ENCODE measurements at places on chromosomes 1 and 21.

DNA sequence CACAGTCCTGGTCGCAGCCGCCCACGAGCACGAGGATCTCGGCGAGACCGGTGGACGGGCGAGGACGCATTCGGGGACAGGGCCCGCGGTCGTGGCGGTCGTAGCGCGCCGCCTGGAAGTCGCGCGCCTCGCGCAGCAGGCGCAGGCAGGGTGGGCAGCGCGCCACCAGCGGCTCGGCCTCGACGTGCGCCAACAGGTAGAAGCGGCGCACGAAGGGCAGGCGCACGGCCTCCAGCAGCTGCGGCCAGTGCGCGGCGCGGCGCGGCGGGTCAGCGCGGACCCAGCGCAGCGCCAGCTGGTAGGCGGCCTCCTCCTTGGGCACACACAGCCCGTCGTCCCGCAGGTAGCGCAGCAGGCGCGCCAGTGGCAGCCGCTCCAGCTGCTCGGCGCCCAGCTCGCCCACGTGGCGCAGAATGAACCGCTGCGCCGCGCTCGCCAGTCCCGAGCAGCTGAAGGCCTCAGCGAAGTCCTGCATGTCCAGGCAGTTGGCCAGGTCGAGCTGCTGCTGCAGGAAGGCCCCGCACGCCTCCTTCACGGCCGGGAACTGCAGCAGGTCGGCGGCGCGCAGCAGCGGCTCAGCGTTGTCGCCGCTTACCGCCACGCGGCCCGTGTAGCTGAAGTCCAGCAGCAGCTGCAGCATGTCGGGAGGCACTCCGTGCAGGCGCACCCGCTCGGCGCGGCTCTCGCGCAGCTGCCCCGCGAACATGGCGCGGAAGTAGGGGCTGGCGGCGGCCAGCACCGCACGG is 573 bp downstream of the KLHL21 start:
- DNase-seq: peak; percentile 75

GRCh38 chr1:168110896-168111545 is 25.7 kb downstream of the GPR161 start:
- no peak for DNase-seq

GRCh38 chr1:23593042-23593521 is 33.8 kb upstream of the ID3 start:
- no peak for DNase-seq

DNA sequence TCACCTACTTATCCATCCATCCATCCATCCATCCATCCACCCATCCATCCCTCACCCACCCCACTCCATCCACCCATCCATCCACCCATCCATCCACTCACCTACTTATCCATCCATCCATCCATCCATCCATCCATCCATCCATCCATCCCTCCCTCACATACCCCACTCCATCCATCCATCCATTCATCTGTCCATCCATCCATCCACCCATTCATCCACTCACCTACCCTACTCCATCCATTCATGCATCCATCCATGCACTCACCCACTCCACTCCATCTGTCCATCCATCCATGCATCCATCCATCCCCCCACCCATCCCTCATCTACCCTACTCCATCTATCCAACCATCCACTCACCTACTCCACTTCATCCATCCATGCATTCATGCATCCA is 34.5 kb downstream of the DHRS3 start:
- no peak for DNase-seq

DNA sequence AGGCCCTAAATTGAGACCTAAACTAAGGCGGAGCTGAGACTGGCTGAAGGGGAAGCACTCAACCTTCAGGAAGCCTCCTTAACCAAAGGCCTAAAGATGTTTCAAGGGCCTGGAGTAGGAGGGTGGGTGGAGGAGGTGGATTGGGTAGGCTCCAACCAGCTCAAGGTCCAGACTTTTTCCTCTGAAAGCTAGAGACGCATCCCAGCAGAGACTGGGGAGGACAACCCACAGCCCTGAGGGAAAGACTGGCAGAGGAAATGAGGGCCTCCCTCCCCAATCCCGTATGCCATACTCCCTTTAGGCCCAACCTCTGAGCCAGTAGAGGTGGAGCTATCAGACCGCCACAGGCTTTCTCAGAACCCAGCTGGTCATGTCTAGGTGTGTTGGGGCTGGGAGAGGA is 1.1 kb downstream of the ECM1 start:
- DNase-seq: no peak

DNA sequence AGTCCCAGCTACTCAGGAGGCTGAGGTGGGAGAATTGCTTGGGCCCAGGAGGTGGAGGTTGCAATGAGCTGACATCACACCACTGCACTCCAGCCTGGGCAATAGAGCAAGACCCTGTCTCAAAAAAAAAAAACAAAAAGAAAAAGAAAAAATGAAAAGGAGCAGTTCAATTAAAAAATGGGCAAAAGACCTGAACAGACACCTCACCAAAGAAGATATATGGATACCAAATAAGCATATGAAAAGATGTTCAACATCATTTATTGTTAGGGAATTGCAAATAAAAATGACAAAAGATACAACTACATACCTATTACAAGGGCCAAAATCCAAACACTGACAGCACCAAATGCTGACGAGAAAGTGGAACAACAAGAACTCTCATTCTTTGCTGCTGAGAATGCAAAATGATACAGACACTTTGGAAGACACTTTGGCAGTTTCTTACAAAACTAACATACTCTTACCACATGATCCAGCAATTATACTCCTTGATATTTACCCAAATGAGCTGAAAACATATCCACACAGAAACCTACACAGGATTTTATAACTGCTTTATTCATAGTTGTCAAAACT is 28.7 kb upstream of the ATP5PO start:
- DNase-seq: no peak

DNA sequence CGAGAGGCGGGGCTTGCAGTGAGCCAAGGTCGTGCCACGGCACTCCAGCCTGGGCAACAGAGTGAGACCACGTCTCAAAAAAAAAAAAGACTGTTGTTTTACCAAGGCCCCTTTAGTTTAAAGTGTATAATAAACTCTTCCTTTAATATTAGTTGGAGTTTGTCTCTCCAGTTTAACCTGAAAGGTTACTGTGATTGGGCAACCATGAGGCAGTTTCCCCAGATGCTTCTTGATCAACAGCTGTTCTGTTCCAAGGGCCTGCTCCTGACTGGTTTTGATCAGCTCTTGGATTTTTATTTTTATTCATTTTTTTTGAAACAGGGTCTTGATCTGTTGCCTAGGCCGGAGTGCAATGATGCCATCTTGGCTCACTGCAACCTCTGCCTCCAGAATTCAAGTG is 18.1 kb upstream of the C2CD2 start:
- peak; percentile 27 for DNase-seq

DNA sequence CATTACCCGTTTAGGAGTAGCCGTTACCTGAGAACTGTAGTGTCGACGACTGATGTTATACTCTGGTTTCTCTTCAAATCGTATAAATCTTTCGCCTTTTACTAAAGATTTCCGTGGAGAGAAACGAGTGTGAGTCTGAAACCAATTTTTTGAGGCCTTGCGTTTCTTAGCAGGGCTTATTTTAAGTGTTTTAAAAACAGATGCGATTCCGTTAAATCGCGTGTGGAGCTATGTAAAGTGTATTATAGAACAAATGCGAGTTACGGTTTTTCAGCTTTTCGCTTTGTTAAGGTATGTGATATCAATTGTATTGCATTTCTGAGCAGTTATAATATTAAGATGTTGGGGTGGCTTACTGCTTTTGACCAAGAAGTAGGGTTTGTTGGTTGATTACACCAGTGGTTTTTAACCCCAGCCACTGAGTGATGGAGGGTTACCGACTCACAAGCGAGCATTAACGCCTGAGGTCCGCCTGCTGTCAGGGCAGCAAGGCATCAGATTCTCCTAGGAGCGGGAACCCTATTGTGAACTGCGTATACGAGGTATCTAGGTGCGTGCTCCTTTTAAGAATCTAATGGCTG is 18.0 kb downstream of the KIAA2013 start:
- DNase-seq: peak; percentile 88

DNA sequence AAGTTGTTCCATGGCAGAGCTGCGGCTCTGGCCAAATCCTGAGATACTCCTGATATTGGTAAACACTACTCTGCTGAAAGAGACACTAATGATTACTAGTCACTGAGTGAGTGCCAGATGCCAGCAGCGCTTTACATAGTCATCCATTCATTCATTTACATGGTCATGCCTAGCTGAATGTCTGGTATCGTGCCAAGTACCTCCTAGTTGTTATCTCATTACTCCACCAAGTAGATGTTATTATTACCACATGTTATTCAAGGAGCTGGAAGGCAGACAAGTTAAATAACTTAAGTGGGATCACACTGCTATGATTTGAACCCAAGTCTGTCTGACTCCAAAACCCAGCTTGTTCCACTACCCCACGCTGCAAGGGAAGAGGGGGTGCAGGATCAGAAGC is 4.7 kb downstream of the OLFML2B start:
- no peak for DNase-seq

DNA sequence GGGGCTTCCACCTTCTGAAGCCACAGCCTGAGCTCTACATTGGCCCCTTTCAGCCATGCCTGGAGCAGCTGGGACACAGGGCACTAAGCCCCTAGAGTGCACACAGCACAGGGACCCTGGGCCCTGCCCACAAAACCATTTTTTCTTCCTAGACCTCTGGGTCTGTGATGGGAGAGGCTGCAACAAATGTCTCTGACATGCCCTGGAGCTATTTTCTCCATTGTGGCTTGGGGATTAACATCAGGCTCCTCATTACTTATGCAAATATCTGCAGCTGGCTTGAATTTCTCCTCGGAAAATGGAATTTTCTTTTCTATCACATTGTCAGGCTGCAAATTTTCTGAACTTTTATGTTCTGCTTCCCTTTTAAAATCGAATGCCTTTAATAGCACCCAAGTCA is 795.7 kb downstream of the LTN1 start:
- no peak for DNase-seq

GRCh38 chr1:224744521-224744920 is 128.4 kb downstream of the CNIH3 start:
- no peak for DNase-seq

- DNase-seq: no peak
Observed at GRCh38 chr1:2598329-2598931, 11.9 kb downstream of the PRXL2B start.

GRCh38 chr1:195415584-195415983 is 1192.7 kb downstream of the KCNT2 start:
- DNase-seq: no peak

GRCh38 chr21:45845063-45845769 is 136.4 kb upstream of the COL6A1 start:
- no peak for DNase-seq

DNA sequence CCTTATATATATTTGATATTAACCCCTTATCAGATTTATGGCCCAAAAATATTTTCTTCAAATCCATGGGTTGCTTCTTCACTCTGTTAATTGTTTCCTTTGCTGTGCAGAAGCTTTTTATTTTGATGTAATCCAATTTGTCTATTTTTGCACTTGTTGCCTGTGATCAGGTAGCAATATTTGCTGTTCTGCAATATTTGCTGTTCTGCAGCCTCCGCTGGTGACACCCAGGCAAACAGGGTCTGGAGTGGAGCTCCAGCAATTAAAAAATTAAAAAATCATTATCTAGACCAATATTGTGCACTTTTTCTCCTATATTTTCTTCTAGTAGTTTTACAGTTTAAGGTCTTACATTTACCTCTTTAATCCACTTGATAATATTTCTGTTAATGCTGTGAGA is 564.5 kb downstream of the DPYD start:
- no peak for DNase-seq

GRCh38 chr1:154325583-154326545 is 539 bp downstream of the ATP8B2 start:
- DNase-seq: peak; percentile 83

DNA sequence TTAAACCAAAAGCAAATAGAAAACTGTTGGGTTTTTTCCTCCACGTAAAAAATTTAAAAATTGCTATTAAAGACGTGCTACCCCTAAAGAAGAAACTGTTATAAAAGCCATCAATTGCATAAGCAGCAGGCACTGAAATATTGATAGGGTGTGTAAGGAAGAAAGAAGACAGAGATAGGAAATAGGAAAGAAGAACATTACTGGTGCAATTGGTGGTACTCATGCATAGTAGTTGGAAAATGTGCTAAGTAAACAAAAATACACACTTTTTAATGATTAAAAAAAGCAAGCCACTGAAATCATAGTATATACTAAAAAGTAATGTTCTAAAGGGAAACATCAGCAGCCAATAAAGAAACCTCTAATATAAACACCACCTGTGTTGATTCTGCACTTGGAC is 52.8 kb upstream of the ANGPTL3 start:
- no peak for DNase-seq

- DNase-seq: no peak
Observed at GRCh38 chr1:85062425-85063026, 14.2 kb upstream of the MCOLN3 start.

GRCh38 chr1:54107131-54107530 is 45.7 kb downstream of the CDCP2 start:
- DNase-seq: no peak

- peak; percentile 58 for DNase-seq
Observed at GRCh38 chr21:45887120-45887611, 94.4 kb upstream of the COL6A1 start.

DNA sequence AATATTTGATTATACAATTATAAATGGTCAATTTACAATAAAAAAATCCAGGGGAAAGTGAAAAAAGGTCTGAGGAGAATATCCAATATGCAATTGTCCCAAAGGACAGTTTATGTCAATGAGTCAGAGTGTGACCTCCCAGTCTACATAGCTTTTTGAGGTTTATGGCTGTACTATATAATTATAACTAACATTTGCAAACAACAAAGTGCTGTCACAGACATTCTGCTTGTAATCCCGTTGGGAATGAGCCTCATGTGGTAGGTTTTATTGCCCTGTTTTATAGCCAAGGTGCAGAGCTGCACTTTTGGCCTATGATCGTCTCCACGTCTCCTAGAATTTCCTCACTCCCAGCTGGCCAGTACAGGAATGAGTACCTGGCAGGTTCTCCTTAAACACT is 103.8 kb downstream of the ADSS2 start:
- no peak for DNase-seq

GRCh38 chr1:38992412-38993111 is 1.5 kb downstream of the AKIRIN1 start:
- DNase-seq: no peak

- DNase-seq: no peak
Observed at GRCh38 chr21:37787456-37787855, 128.8 kb downstream of the KCNJ6 start.

GRCh38 chr1:161784968-161785367 is 18.8 kb downstream of the ATF6 start:
- no peak for DNase-seq

- no peak for DNase-seq
Observed at GRCh38 chr1:178362747-178363146, 134.0 kb downstream of the CLEC20A start.
